Posterior vena cava (tissue), 2 donors: ENCODE measurements at places on chromosomes 6 and 20.

DNA sequence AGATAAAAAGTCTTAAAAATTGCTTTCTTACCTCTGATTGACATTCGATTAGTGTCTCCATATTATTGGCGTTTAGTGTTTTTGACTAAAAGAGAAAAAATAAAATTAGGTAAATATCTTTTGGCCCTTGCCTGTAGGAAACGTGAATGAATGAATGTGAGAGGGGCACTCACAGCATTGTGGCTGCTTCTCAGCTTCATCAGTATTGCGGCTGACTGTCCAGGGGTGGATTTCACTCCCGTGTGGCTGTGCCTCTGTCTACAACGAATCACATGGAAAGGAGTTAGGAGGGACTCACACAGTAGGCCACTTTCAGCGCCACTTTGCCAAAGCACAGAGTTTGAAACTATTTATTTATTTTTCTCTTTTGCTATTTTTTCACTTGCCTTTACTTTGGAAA, 844 bp downstream of the TAGAP start:
- DNase-seq: no peak

DNA sequence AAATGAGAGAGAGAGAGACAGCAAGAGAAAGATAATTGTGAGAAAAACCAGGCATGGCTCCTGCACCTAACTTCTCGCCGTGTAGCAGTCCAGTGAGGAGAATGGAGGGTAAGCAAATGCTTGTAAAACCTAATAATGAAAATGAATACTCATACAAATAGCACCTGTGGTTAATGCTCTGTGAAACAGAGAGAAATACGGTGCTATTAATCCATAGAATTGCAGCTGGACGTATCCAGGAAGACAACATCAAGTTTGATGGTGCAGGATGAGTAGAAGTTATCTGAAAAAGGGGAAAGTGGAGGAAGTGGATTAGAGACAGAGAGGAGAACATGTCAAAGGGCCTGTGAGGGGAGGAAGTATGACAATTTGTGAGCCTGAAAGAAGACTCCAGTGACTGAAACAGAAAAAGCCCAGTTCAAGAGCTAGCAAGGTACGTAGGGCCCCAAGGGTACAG, 89.4 kb upstream of the PAK5 start:
- DNase-seq: no peak

DNA sequence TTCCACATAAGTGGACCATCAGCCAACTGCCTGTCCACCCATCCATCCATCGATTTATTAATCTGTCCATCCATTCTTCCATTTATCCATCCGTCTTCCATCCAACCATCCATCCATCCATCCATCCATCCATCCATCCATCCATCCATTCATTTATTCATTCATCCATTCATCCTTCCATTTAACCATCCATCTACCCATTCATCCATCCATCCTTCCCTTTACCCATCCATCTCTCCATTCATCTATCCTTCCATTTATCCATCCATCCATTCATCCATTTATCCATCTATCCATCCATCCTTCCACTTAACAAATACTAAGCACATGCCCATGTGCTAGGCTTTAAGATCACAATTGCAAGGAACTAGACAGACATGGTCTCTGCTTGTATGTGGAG, 6.8 kb downstream of the SAMD5 start:
- DNase-seq: no peak

DNA sequence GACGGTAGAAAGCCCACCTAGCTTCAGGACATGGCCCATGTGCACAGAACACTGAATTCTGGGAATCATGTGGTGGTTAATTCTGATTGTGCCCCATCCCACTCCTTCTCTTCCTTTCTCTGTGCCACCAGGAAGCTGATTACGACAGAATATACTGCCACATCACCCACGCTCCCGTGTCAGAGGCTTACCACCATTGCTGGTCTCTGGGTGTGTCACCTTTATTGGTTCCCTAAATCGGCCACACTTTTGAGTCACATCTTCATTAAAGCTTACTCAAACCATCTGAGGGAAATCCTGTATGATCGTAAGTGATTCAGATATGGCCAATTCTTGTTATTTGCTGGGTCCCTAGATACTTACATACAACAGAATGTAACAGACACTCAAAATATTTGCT, 3.1 kb downstream of the TRMT6 start:
- no peak for DNase-seq

GRCh38 chr6:135179372-135179771, 1.7 kb upstream of the MYB start:
- DNase-seq: no peak

DNA sequence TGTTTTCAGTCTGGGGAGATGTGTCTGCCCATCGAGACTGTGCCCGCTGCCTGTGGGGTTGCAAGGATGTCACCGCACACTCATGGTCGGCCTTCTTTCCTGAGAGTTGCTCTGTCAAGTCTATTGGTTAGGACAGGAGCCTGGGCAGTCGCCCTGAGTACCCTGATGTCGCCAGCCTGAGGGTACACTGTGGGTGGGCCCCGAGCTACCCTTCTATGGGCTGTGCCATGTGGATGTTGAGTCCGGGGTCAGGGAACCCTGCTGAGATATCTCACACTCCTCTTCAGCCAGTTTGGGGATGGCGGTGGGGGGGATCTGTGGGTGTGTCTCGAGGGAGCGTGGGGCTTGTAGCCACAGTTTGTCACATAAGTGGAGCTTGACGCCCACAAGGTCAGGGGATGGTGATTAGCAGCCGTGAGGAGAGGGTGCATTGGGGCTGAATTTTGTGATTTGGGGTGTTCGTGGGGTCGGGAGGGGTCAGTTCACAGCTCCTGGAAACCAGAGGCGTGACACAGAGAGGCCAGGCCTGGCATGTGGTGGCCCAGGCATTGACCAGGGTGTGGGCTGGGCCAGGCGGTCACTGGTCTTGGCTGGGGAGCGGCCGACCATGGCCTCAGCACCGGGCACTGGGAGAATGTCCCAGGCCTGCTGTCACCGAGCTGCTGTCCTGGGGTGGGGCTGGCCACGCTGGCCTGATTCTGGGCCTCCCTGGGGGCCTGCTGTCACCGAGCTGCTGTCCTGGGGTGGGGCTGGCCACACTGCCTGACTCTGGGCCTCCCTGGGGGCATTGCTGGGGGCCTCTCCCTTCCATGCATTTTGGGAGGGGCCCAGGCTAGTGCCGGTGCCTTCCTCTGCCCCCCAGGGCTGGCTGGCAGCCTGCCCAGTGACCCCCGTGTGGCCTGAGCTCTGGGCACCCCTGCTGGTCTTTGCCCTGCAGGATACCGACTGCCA, 1.6 kb upstream of the NPBWR2 start:
- peak; percentile 70 for DNase-seq

- no peak for DNase-seq
Observed at GRCh38 chr6:80463197-80463596, 356.7 kb downstream of the BCKDHB start.

- no peak for DNase-seq
Observed at GRCh38 chr20:199996-200395, 10.5 kb upstream of the DEFB128 start.

DNA sequence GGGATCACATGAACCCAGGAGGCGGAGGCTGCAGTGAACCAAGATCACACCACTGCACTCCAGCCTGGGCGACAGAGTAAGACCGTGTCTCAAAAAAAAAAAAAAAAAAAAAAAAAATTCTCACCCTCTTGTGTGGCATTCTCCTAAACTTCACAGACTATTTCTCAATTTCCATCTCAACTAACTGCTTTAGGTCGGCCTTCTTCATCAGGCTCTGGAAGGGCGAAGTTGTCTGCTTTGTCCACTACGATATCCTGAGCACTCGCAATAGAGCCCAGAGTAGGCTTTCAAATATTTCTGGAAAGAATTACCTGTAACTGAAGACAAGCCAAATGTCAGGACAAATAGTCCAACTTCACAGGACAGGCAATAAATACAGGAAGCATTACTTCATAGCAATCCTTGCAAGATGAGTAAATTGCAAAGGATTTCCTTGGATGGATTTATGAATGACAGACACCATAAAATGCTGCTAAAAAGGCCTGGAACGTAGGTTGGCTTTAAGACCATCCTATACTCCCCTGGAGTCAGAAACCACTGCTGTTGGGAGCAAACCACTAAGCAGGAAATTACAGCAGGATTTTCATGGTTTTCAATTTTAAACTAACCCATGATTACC, 116.3 kb upstream of the SLC2A12 start:
- no peak for DNase-seq

- no peak for DNase-seq
Observed at GRCh38 chr6:32855467-32856174, 1.6 kb downstream of the PSMB9 start.

DNA sequence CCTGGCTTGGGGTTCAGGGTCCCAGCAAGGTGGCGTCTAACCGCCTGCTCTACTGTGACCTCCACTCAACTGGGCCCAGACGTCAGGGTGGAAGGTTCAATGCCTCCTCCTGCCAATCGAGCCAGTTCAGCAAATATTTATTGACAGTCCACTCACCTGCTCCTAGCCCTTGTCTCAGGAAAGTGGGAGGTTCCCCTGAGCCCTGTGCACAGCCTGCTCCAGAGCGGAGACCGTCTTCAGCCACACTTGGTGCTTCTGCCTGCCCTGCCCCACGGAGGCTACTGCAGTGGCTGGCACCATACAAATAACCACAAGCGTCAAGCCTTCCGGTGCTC, 6.1 kb downstream of the CCDC167 start:
- DNase-seq: no peak

GRCh38 chr6:145036848-145037567, 698.3 kb downstream of the EPM2A start:
- no peak for DNase-seq

- no peak for DNase-seq
Observed at GRCh38 chr6:152124429-152125074, 317.1 kb downstream of the ESR1 start.

- DNase-seq: no peak
Observed at GRCh38 chr6:128676456-128676855, 156.1 kb upstream of the PTPRK start.

DNA sequence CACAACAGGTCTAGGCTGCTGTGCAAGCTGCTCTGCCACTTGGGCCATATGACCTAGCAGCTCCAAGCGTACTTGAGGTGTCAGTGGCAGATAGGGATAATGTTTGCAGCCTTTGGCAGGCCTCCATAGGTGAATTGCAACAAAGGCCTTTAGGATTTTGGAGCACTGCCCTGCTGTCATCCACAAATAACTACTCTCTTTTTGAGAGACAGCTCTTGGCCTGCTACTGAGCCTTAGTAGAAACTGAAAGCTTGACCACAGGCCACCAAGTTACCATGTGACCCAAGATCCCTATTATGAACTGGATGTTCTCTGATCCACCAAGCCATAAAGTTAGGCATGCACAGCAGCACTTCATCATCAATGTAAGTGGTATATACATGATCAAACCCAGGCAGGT, 29.9 kb downstream of the FBXO30 start:
- no peak for DNase-seq

GRCh38 chr6:135088818-135089809, 34.5 kb upstream of the HBS1L start:
- DNase-seq: no peak

- DNase-seq: no peak
Observed at GRCh38 chr6:145736661-145737144, 1.4 kb upstream of the EPM2A start.

GRCh38 chr6:13742961-13743735, 31.5 kb upstream of the RANBP9 start:
- no peak for DNase-seq

- DNase-seq: no peak
Observed at GRCh38 chr6:124881898-124882578, 80.2 kb upstream of the RNF217 start.

- DNase-seq: no peak
Observed at GRCh38 chr6:8075185-8075584, 11.0 kb upstream of the BLOC1S5 start.

DNA sequence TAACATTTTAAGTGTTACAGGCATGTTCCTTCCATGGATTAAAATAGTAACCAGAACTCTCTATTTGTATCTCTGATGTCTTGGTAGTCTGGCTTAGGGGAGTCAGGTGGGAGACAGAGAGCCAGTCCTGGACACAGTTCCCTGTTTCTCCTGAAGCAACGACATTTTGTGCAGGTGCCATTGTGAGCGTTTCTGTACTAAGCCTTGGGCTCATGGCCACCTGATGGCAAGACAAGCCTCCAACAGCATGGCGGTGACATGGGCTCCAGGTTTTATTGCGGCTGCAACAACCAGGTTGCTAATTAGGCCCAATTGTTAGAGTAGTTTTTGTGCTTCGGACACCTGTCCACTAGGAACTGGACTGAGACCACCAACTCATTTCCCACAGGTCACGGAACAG, 105.3 kb downstream of the PRDM13 start:
- DNase-seq: no peak

GRCh38 chr6:87905101-87905641, 142.5 kb upstream of the SPACA1 start:
- DNase-seq: no peak

DNA sequence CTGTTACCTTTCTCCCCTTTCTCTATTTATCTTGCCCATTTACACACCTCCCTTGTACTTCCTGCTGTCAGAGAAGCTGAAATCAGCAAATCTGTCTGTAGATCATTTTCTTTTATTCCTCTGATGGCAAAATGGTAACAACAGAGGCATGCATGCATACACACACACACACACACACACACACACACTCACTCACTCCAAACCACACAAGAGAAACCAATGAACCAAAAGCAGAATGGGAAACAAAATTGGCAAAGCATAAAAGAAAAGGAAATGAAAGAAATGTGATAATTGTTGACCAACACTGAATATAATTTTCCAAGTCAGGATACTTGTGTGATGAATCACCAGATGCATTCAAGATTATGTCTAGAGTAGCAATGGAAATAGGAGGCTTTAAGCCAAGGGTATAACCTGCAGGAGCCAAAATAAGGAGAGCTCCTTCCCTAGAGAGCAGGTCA, 172.4 kb downstream of the PLCB4 start:
- no peak for DNase-seq

- no peak for DNase-seq
Observed at GRCh38 chr6:36266913-36267644, 2.8 kb upstream of the PNPLA1 start.

- no peak for DNase-seq
Observed at GRCh38 chr6:168407842-168408241, 33.1 kb upstream of the SMOC2 start.

DNA sequence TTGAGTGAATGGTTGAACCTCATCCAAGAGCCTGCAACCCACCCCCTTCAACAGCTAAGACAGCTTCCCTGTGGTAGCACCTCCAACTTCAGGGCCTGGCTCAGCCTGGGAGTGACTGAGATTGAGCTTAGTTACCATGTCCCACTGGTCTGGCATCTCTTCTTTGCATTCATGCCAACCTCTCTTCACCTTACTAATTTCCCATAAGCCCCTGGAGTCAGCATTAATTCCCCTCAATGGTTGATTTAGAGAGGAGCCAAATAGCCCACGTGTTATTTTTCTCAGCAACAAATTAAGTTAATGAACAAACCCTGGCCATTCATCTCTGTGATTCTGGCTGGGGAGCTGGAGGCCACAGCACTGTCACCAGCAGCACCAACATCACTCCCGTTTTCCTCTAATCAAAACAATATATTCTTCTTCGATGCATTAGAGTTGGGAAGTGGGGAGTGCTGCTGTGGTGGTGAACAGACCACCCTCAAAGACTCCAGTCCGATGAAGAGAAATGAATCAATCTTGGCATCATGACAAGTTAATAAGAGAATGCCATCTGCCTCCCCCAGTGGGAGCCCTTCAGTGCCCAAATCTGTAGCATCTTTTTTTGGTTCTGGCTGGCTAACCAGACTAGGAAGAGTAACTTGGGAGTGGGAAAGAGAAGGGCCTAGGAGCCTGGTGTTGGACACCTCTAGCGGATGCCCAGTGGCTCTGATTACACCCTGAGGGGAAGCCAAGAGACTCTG, 316.9 kb upstream of the RNF24 start:
- DNase-seq: no peak
